Activated CD8-positive, alpha-beta T cell treated with anti-CD3 and anti-CD28 coated beads for 36 hours (primary cell): ENCODE measurements at places on chromosomes 13 and 19. TPM values are rescaled to one million over a fixed set of nuclear protein-coding genes. Genes with fewer than 3 reads are reported as not detected.

- no peak for DNase-seq
- H3K4me3 ChIP-seq, result no peak overlapping the region
- H3K27me3 ChIP-seq, result peaks cover 10% of the 10 kb centered on the region
- no peaks in the 10 kb centered on the region for H3K36me3 ChIP-seq
- H3K4me1 ChIP-seq, result no peaks in the 10 kb centered on the region
Observed at GRCh38 chr19:3320853-3321252, 45.5 kb upstream of the NFIC start.

CELF5 gene
- total RNA-seq, result 0.20 TPM

- peak within 1 kb of the TSS; percentile 87 for H3K27ac ChIP-seq
- peaks cover 41% of the 10 kb centered on the region for H3K36me3 ChIP-seq
- H3K27me3 ChIP-seq, result no peaks in the 10 kb centered on the region
- peak within 1 kb of the TSS; percentile 95 for H3K4me3 ChIP-seq
Observed at GRCh38 chr19:4909156-4909896, at the start of gene UHRF1. UHRF1 (plus strand) TSS chr19:4909501; CDS start chr19:4910886, 1,385 bp downstream.

MBD3L2 gene
- total RNA-seq, result not detected

DNA sequence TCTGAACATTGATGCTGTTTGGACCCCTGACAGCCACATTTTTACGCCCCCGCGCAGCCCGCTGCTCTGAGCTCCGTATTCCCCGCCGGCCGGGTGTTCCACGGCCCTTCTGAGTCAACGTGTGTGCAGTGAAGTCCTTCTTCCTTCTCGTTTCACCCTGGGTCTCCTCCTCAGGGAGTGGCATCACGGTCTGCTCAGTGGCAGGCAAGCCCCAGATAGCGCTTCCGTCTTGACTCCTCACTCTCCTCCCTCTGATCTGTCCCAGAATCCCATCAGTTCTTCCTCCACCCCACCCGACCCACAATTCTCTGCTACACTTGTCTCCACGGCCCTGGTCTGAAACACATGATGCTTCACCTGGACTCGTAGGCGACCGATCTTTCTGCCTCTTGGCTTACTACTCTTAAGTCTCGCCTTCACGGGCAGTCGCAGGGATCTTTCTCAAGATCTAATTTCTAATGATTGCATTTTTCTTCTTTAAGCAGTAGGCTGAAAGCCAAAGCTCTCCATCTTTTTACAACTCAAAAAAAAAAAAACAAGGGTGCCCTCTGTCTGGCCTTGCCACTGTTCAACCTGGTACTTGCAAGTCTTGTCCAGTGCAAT is 33.9 kb downstream of the CCNE1 start:
- H3K36me3 ChIP-seq, result no peaks in the 10 kb centered on the region
- DNase-seq, result peak; percentile 64
- peaks cover 10% of the 10 kb centered on the region for H3K4me1 ChIP-seq
- no peaks in the 10 kb centered on the region for H3K27me3 ChIP-seq

DNA sequence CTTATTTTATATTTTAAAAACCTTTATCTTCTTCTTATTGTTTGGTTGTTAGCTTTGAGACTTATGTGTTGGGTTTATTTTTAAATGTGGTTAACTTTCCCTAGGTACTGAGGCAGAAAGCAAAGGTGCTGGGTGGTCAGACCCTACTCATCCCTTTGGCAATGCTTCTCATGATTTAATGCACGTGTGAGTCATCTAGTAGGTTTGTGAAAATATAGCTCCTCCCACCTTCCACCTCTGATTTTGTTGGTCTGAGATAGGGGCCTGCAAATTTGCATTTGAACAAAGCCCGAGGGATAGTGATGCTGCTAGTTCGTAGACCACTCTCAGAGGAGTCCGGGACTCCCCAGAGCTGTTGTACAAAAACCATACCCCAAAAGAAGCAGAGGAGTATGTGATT is 771.3 kb upstream of the ARGLU1 start:
- H3K36me3 ChIP-seq, result no peaks in the 10 kb centered on the region
- DNase-seq, result no peak
- H3K27ac ChIP-seq, result no peak overlapping the region
- H3K4me1 ChIP-seq, result no peaks in the 10 kb centered on the region

- peak; percentile 59 for DNase-seq
- H3K4me1 ChIP-seq, result no peaks in the 10 kb centered on the region
- H3K4me3 ChIP-seq, result no peak overlapping the region
- no peaks in the 10 kb centered on the region for H3K36me3 ChIP-seq
Observed at GRCh38 chr19:38134540-38135149, 89.4 kb downstream of the DPF1 start.

DNA sequence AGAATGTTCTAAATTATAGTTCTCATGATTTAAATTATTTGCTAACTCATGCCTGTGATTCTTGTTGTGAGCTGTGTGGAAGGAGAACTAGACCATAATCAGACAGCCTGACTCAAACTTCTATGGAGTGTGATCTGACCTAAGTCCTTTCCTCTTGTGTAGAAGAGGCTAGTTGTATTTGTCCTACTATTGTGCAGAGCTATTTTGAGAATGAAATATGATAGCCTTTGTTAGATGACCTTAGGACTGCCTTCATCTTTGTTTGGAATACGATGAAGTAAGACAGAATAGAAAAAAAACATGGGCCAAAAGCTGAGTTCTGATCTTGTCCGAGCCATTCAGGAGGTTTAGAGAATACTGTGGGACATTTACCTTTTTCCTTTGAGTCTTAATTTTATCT is 119.4 kb downstream of the STOML3 start:
- H3K4me1 ChIP-seq, result no peaks in the 10 kb centered on the region
- peaks cover 13% of the 10 kb centered on the region for H3K27me3 ChIP-seq
- no peak for DNase-seq
- H3K4me3 ChIP-seq, result no peak overlapping the region
- no peak overlapping the region for H3K27ac ChIP-seq
- no peaks in the 10 kb centered on the region for H3K36me3 ChIP-seq

PLIN4 gene
- not detected for total RNA-seq

RAB20 gene
- 10.3 TPM for total RNA-seq

DNA sequence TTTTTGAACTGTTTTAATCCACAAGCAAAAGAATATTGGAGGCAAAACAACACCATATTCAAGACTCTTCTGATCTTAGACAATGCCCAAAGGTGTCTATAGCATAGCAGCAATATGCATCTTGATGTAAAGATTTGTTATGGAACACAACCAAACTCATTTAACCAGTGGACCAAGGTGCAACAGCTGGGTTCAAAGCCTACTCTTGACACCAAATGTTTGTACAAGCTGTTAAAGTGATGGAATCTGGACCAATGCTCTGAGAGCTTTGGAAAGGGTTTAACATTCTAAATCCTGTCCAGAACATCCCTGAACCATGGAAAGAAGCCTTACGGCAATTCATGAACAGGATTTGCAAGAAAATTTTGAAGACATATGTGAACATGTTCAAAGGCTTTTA is 520.0 kb downstream of the GPC6 start:
- H3K36me3 ChIP-seq, result no peaks in the 10 kb centered on the region
- peaks cover 7% of the 10 kb centered on the region for H3K27me3 ChIP-seq
- no peak overlapping the region for H3K4me3 ChIP-seq
- DNase-seq, result no peak
- no peak overlapping the region for H3K27ac ChIP-seq

GRCh38 chr19:42406111-42406510 is 16.0 kb upstream of the CNFN start:
- H3K4me1 ChIP-seq, result peaks cover 9% of the 10 kb centered on the region
- no peaks in the 10 kb centered on the region for H3K27me3 ChIP-seq
- H3K27ac ChIP-seq, result no peak overlapping the region

- H3K36me3 ChIP-seq, result no peaks in the 10 kb centered on the region
- no peak overlapping the region for H3K27ac ChIP-seq
- no peak for DNase-seq
Observed at GRCh38 chr13:66347486-66348117, 882.5 kb downstream of the PCDH9 start.

UBL3 gene
- total RNA-seq, result 7.2 TPM

GRCh38 chr13:73872397-73872796 is 261.8 kb downstream of the KLF12 start:
- H3K27ac ChIP-seq, result no peak overlapping the region
- no peaks in the 10 kb centered on the region for H3K36me3 ChIP-seq
- H3K27me3 ChIP-seq, result no peaks in the 10 kb centered on the region
- no peak overlapping the region for H3K4me3 ChIP-seq
- H3K4me1 ChIP-seq, result peaks cover 45% of the 10 kb centered on the region

APOE gene
- total RNA-seq, result 0.87 TPM

WDR87 gene
- total RNA-seq, result not detected

DNA sequence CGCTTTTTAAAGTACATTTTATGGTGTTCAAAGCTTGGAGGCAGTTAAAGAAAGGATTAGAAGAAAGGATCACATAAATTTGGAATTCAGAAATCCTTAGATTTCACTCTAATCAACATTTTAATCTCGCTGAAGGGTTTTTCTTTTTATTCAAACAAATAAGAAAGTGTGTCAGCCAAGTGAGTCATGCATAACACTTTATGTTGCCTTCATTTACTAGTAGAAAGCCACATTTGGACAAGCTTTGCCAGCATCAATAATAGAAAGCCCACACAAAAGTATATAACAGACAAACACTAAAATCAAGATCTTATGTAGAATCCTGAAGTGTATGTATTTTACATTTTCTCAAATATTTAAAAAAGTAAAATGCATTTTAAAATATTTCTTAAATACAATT is 154.9 kb upstream of the TRPC4 start:
- no peaks in the 10 kb centered on the region for H3K27me3 ChIP-seq
- no peaks in the 10 kb centered on the region for H3K36me3 ChIP-seq
- H3K4me1 ChIP-seq, result no peaks in the 10 kb centered on the region
- no peak for DNase-seq
- H3K27ac ChIP-seq, result no peak overlapping the region
